ENCODE measurements at places on chromosomes 7 and 10. TPM values are rescaled to one million over a fixed set of nuclear protein-coding genes. Genes with fewer than 3 reads are reported as not detected.
A peak's percentile ranks its signal among the peaks of the same experiment; 100 is the strongest.

GRCh38 chr10:49601857-49602256 is 8.3 kb upstream of the SLC18A3 start:
- peak; percentile 64 for DNase-seq

DNA sequence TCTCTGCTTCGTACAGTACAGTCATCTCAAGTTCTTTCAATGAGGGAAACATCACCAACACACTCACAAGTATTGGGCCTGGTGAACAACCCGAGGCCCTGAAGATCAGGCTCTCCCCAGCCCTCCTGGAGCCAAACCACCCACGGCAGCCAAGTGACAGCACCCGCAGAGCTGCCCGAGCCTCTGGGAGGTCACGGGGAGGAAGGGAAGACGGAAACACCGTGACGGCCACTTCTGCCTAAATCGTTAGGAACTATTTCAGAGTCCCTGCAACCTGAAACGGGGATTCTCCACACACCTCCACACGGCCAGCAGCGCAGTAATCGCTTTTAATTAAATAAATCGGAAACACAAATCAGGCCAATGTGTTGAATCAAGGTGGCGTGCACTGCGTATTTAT is 222.6 kb downstream of the MAD1L1 start:
- DNase-seq, result no peak

- DNase-seq, result no peak
Observed at GRCh38 chr7:155265961-155266360, 31.7 kb upstream of the INSIG1 start.

GRCh38 chr10:85524001-85524666 is 842.5 kb downstream of the GRID1 start:
- DNase-seq, result no peak

- DNase-seq, result no peak
Observed at GRCh38 chr7:22452142-22452959, 47.6 kb downstream of the STEAP1B start.

GRCh38 chr10:95097805-95098204 is 28.5 kb upstream of the CYP2C8 start:
- DNase-seq, result no peak

DNA sequence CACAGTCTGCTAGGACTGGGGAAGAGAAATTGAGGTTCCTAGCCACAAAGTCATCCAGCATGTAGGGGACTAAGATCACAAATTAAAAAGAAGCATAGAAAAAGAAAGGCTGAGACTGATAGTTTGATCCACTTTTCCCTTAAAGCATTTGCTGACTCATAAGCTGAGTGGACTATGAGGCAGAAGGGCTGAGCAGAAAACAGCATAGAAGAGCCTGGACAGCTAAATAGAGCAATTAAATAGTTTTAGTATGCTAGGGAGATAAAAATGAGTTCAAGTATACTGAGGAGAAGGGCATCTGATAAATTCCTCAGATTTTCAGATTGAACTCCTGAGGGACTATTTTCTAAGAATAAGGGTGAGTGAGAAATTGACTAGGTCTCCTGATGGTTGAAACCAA is 155.9 kb upstream of the EGR2 start:
- DNase-seq, result no peak

DNA sequence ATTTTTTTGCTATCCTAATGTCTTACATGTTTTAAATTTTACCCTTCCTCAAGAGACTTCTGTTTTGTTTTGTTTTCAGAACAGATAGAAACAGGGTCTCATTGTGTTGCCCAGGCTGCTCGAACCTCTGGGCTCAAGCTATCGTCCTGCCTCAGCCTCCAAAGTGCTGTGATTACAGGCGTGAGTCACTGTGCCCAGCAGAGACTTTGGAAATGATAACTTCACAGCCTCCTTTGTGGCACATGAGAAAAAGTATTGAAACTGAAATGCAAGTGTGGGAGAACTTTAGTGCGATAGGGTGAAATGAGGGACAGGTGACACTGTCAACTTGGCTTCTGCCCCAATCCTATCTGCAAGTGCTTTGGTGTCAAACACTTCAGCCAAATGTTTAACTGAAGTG is 21.6 kb downstream of the IRF5 start:
- DNase-seq, result no peak

GRCh38 chr10:5895804-5896203 is 5.8 kb downstream of the FBH1 start:
- no peak for DNase-seq

- DNase-seq, result peak; percentile 55
Observed at GRCh38 chr10:80275135-80275498, 14.3 kb downstream of the MAT1A start.

DNA sequence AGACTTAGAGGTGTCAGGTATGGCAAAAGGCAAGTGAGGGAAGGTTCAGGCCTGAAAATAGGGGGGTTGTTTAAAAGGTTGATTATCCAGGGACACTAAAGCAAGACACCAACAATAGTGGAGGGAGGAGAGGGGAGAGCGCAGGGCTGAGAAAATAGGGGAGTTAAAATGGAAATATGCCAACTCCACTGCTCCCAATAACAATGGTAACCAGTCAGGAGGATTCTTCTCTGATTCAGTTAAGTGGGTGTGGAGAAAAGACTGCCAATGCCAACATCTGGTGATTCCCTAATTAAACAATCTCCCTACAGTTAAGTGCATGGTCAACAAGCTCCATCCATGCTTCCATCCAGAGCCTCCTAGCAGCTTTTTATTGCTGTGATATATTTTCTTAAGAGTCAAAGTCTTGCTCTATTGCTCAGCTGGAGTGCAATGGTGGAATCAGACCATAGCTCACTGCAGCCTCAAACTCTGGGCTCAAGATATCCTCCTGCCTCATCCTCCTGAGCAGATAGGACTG is 183.3 kb downstream of the JAZF1 start:
- DNase-seq, result no peak

GRCh38 chr10:75209086-75209920 is 1.3 kb upstream of the VDAC2 start:
- DNase-seq, result peak; percentile 71

The HMX2 gene
- total RNA-seq, result not detected

The CDK6 gene
- 17.1 TPM for total RNA-seq

The PSD gene
- not detected for total RNA-seq

The TFEC gene
- 12.7 TPM for total RNA-seq

The SLC29A4 gene
- 38.2 TPM for total RNA-seq

The CPXM2 gene
- 17.9 TPM for total RNA-seq

The GRID1 gene
- total RNA-seq, result 2.1 TPM

The ZNF316 gene
- 27.7 TPM for total RNA-seq
